ENCODE measurements at places on chromosomes 13 and 19. TPM values are rescaled to one million over a fixed set of nuclear protein-coding genes. Genes with fewer than 3 reads are reported as not detected.

ZNF726 gene
- total RNA-seq: 11.5 TPM

AXL gene
- not detected for total RNA-seq

ZSWIM9 gene
- 6.7 TPM for total RNA-seq

SOX21 gene
- total RNA-seq: not detected

ZNF534 gene
- total RNA-seq: not detected

BICRA gene
- 55.5 TPM for total RNA-seq

RASIP1 gene
- total RNA-seq: 6.2 TPM

FGF14 gene
- total RNA-seq: 17.8 TPM

CDX2 gene
- 1.1 TPM for total RNA-seq

BLOC1S3 gene
- total RNA-seq: 8.1 TPM

ZNF541 gene
- not detected for total RNA-seq

PODNL1 gene
- total RNA-seq: 8.9 TPM

C19orf53 gene
- 68.3 TPM for total RNA-seq

NANOS2 gene
- not detected for total RNA-seq

NLRP11 gene
- 0.34 TPM for total RNA-seq

CEACAM16 gene
- total RNA-seq: not detected

FTL gene
- 875 TPM for total RNA-seq

GRCh38 chr13:102000764-102001163 lies 401.1 kb downstream of the FGF14 start:
- DNase-seq: no peak

DNA sequence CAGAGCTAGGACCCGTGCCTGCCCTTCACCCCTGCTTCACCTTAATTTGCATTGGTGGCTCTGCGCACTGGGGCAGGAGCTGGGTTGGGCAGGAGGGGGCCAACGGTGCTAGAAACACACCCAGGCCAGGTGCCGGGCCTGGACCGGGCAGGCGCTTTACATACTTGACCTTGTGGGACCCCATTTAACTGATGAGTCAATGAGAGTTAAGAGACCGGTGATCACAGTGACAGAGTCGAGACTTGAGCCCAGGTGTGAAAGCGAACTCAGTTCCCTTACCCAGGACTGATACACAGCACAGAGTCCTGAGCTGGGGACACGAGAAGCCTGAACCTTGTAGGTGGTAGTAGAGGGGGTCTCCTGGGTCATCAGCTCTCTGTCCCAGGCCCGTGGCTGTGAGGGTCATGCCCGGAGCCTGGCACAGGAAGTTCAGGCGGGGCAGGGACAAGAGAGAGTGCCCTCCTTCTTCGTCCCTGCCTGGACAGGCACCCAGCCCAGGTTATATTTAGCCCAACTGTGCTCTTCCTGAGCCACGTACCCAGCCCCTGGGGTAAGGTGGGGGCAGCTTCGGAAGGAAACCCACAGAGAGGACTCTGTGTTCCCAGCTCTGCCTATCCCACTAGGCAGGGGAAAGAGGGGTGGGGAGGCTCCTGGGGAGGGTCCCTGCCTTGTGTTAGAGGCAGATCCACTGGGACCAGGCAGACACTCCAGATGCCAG lies 1.9 kb downstream of the PRX start:
- no peak for DNase-seq

- no peak for DNase-seq
These were observed 532.0 kb downstream of the GPC6 start for GRCh38 chr13:93758575-93758974.

DNA sequence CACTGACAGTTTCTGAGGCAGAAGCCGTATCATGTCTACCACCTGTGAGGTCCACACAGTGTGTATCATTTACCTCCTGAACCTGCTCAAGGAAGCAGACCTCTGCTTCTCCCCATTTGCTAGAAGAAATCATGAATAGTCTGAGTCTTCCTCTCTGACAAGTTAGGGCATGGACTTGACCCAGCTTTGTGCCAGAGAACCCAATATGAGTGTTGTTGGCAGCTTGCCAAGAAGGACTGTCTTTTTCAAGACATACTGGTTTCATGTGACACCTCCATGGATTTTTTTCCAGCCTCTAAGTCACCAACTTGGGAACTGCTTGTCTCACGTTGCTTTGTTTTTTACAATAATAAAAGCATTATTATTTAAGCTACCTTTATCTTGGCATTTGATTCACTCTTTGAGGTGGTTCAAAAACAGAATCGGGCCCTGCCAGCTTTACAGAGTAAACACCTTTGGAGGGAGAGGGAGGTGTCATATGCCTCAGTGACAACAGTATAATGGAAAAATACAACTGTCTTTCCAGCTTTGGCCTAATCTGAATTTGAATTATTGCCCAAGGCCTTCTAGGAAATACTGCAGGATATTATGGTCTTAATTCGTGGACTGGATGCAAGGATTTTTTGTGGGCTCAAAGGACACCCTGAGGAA lies 9.6 kb downstream of the ZNF211 start:
- no peak for DNase-seq

DNA sequence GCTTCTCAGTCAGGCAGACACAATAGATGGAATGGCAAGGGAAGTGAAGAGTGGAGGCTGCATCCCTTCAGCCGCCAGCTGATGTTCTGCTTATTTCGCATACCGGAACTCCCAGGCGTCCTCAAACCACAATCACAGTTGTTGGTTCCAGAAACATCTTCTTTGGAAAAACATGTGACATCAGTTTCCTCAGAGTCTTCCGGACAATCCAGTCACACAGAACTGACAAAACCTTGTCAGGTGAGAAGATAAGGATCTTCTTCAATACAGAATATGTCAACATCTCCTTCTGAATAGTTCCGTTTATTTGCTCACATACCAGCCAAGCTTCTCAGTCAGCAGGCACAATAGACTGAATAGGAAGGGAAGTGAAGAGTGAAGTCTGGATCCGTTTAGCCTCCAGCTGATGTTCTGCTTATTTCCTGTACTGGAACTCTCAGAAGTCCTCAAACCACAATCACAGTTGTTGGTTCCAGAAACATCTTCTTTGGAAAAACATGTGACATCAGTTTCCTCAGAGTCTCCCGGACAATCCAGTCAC lies 45.1 kb upstream of the CEACAM21 start:
- no peak for DNase-seq

DNA sequence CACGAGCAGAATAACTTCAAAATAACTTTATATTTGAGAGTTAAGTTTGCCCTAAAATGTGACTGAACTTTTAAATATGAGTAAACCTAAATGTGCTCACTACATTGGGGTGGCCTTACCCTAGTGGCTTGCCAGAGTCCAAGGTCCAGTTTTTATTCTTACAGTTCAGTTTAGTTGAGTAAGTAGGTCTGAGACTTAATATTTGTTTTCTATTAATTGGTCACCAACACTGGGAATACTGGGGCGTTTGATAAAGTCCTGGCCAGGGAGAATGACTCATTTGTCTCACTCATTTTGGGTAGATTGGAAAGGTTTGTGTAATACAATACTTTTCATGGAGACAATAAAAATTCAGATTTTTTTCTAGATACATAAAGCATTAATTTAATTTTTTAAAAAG lies 127.8 kb upstream of the SPATA13 start:
- DNase-seq: no peak

- DNase-seq: no peak
These were observed 19.2 kb downstream of the C13orf42 start for GRCh38 chr13:51091839-51092238.

- peak; percentile 91 for DNase-seq
These were observed 12.4 kb downstream of the PRKD2 start for GRCh38 chr19:46704379-46705076.

GRCh38 chr13:46803586-46803985 lies 6.6 kb upstream of the ESD start:
- no peak for DNase-seq

DNA sequence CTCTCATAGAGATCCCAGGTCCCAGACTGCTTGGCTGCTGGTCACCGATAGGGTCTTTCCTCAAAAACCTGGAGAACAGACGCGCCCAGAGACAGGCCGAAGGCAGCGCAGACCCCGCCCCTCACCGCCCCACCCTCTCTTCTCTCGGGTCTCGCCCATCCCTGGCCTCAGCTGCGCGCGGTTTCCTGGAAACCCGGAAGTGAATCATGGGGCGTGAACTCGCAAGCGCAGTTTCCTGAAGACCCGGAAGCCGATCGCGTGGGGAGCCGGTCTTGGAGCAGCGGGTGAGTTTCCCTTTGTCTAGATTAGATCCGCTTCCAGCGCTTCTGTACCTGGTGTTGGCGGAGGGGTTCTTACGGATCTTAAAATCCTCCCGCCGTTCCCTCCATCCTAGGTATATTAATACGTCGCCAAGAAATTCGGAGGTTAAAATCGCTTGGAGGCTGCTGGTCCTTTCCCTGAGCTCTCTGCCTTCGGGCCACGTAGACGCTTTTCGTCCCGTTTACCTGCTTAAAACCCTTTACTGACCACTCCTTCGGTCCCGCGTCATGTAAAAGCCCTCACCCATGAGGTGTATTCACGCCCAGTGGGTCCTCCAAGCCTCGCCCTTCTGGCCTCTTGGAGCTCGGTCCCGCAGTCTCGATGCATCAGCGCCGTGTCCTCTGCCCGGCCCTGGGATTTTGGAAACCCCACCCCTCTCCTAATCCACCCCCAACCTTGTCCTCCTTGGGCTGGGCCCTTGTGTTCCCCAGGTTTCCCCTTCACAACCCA lies at the start of gene ZNF578:
ZNF578 (plus strand) TSS at position 230 of the 771 bp plus-strand sequence. CDS start 48,293 bp downstream, outside the sequence.
- DNase-seq: peak; percentile 83

DNA sequence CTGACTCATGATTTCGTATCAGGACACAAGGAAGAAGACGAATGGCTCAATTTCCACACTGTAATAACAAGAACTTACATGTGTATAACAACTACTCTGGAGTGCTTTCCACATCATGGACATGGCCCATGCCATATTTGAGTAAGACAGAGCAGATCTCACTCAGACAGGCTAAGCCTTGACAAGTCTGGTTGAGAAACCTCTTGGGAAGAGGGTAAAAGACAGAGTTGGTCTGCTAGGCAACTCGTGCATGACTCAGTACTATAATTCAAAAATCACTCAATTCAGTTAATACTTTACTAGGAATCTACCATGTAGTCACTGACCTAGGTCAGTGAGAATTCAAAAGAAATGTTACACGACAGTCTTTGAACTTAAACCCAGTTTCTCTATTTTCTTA lies 5.7 kb upstream of the THSD1 start:
- no peak for DNase-seq

- no peak for DNase-seq
These were observed 1374.8 kb downstream of the PCDH9 start for GRCh38 chr13:65855242-65855805.

DNA sequence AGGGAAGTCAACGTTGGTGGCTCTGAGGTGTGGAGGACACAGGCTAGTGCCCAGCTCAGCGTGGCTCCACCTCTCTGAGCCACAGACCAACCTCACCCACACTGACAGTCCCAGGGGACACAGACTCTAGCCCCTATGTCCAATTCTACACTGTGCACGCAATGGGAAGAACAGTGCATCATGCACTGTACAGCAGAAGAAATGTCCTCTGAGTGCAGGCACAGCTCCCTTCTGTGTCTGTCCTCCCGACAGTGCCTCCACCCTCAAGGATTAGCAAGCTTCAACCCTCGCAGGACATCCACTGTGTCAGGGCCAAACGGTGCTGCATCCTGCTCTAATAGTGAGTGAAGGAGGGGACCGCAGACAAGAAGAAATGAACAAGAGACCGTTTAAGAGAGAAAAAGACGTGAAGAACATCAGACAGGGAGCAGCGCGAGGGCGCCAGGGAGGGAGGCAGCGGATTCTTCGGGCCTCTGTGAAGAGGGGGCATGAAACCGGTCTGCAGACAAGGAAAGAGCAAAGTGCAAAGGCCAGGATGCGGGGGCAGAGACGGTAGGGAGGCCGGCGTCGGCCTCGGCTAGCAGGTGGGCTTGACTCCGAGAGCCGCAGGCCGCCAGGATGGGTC lies 681 bp downstream of the ZNF837 start:
- no peak for DNase-seq

DNA sequence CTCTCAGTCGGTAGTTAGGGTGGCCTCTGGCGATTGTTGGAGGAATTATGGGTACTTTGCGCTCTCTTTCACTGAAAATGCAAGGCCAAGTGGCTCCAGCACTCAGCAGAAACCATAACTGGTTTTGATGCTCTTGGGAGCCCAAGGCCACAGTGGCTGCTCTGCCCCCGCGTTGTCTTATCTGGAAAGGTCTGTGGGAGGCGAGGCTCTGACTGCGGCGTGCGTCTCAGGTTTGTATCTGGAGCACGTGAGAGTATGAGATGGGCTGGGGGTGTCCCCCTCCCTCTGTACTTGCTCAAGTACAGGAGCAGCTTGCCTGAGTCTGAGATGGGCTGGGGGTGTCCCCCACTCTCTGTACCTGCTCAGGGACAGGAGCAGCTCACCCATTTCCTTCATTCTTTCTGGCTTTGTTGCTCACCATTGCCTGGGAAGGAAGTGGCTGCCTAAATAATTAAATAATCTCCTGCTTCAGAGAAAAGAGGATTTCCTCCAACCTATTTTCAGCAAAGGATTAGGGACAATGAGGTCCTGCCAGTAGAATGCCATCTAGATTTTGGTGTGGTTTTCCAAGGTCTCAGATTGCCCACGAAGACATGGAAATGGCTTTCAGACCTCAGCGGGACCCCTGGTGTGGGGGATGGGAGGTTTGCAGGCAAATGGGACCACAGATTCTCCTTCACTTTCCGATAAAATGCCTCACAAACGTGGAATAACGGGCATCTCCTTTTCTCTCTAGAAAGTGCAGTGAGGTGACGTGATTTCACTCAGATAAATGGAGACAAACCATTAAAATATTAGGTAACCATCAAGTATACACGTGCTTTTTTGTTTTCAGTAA lies 14.7 kb downstream of the ATP11A start:
- DNase-seq: no peak

DNA sequence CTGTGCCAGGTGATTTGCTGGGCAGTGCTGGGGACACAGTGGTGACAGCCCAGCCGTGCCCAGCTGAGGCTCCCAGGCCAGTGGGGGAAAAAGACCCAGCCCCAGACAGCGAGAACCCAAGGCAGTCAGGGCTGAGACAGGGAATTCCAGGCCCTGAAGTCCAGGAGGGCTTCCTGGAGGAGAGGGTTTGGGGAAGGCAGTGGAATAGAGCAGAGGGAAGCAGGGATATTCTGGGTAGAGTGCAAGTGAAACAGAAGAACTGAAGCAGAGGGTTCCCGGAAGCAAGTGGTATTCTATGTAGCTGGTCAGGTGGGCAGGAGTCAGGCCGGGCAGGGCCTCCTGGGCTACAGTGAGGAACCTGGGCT lies 1.3 kb upstream of the CEACAM16 start:
- DNase-seq: no peak

DNA sequence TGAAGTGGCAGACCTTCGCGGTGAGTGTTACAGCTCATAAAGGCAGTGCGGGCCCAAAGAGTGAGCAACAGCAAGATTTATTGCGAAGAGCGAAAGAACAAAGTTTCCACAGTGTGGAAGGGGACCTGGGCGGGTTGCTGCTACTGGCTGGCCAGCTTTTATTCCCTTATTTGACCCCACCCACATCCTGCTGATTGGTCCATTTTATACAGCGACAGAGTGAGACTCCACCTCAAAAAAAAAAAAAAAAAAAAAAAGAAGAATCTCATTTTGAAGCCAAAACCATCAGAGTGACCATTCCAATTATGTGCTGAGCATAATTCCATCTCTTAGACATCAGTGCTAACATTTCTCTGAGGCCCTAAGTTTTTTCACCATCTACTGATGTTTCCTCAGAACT lies 1.9 kb upstream of the ZNF552 start:
- no peak for DNase-seq

GRCh38 chr13:112510002-112510780 lies 77.8 kb downstream of the TUBGCP3 start:
- peak; percentile 49 for DNase-seq

- DNase-seq: no peak
These were observed 336.3 kb downstream of the SLITRK6 start for GRCh38 chr13:85462792-85463425.

- no peak for DNase-seq
These were observed 302.8 kb downstream of the EFNB2 start for GRCh38 chr13:106232681-106233080.

GRCh38 chr13:73722120-73722519 lies 412.1 kb downstream of the KLF12 start:
- no peak for DNase-seq

GRCh38 chr13:24651718-24652345 lies 28.4 kb upstream of the ATP12A start:
- no peak for DNase-seq
